ENCODE measurements at places on chromosomes 6 and 20.

DNA sequence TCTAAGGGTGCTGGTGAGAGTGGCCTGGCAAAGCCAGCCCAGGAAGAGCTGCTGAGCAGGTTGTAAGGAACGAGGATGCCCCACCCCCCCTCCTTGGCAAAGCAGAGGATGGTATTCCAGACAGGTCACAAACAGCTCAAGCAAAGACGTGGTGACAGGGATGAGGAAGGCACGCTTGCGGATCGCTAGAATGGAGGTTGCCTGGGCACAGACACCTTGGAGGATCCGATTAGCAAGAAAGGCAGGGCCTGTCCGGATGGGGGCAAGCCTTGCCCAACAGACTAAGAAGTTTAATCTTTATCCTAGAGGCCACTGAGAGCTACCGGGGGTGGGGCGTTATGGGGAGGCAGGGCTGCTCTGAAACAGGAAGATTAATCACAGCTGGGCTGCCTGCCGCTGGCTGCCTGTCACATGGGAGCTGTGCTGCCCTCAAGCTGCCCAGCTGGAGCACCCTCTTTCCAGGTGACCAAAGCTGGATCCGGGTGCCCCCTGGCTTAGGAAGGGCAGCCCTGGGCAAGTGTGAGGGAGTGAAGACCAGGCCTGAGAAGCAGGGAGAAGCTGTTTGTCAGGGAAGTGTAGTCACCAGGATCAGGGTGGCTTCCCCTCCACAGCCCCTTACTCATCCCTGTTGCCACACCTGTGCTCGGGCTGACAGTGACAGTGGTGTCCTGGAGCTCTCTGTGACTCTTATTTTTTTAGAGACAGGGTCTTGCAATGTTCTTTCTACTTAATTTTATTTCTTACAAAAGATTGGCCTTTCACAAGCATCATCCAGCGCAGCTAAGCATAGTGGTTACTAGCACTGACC lies 9.1 kb upstream of the MAPK13 start:
- no peak for DNase-seq

DNA sequence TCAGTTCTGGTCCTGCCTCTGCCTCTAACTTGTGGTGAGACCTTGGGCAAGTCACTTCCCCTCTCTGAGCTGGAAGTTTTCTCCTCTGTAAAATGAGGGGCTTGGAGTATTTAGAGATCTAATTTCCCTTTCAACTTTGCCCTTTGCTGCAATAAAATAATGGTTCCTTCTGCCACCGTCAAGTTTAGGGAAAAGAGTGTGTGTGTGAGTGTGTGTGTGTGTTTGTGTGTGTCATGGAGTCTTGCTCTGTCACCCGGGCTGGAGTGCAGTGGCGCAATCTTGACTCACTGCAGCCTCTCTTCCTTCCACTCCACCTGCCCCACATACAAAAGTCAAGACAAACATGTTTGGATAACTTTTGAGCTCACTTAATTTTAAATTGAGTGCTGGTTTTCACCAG lies 39.2 kb upstream of the PIM1 start:
- no peak for DNase-seq

GRCh38 chr6:27031302-27031701 lies 216.2 kb upstream of the PRSS16 start:
- no peak for DNase-seq

- no peak for DNase-seq
Observed at GRCh38 chr6:1499777-1500176, 109.9 kb upstream of the FOXC1 start.

- no peak for DNase-seq
Observed at GRCh38 chr6:31711233-31711632, 3.9 kb upstream of the LY6G6D start.

GRCh38 chr20:32168184-32168910 lies 39.2 kb downstream of the PLAGL2 start:
- DNase-seq, result no peak

- DNase-seq, result no peak
Observed at GRCh38 chr20:23928788-23929187, 49.2 kb upstream of the CST5 start.

DNA sequence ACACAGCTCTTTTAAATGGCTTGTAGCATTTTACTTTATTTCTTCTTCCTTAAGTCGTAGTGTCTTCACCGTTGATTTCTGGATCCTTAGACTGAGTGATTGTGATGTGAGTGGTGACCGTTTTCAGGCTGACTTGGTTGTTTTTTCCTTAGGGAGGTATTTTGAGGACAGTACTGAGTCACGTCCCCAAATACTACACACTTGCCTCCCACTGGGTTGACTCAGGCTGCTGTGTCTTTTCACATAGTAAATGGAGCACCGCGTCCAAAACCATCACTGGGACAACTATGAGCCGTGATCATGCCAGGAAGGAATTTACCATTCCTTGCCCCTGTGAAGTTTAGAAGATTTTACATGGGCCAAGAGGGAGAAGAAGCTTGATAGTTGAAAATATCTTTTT lies 174.1 kb downstream of the FARS2 start:
- no peak for DNase-seq

GRCh38 chr6:129517288-129517687 lies 192.7 kb downstream of the ARHGAP18 start:
- no peak for DNase-seq

DNA sequence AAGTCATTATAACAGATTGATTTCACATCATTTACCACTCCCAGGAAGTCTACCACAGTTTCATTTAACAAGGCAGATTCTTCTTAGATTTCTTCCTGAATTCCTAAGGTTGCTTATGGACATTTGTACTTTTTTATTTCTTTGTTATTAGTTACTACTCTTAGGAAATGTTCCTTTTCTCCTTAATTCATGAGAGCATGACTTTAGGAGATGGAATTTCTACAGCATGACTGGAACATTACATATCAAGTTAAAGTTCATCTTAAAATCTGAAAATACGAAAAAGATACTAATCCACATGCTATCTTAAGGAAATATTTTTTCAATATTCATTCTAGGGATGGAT lies 22.3 kb downstream of the CNKSR3 start:
- no peak for DNase-seq

DNA sequence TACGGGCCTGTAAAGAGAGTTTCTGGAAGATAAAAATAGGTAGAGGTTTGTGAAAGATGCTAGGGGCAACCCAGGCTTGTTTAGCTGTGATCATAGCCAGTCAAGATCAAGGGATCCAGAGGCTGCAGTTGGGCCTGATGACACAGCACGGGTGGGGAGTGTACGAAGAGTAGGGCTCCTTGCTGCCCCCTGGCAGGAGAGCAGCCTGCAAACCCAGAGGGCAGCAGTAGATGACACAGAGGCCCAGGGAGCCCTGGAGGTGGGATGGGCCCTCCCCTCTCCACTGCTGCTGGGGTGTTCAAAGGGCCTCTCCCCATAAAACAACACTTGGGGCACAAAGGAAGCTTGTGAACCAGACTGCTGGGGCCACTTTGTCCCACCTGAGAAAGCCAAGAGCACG lies 47.2 kb downstream of the VEGFA start:
- DNase-seq, result no peak

DNA sequence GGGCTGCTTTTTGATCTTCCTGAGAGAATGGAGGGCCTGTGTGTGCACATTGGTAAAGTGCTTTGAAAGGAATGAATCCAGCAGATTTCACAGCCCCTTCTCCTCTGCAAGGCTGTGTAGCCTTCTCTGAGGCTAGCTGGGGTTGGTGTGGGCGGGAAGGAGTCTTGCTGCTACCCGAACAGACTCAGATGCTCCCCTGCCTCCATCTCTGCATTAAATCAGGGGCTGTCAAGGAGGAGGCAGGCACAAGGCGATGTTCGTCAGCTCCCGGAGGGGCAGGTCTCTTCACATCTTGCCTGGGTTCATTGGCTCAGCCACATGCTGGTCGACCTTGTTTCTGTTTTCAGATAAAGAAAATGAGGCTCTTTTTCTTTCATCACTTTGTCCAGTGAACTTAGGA lies 291.5 kb upstream of the SULF2 start:
- no peak for DNase-seq

GRCh38 chr6:108565893-108566292 lies 5.2 kb downstream of the FOXO3 start:
- no peak for DNase-seq

GRCh38 chr6:17280138-17280537 lies 1.0 kb upstream of the RBM24 start:
- no peak for DNase-seq

- no peak for DNase-seq
Observed at GRCh38 chr6:85015396-85015990, 251.1 kb upstream of the TBX18 start.

DNA sequence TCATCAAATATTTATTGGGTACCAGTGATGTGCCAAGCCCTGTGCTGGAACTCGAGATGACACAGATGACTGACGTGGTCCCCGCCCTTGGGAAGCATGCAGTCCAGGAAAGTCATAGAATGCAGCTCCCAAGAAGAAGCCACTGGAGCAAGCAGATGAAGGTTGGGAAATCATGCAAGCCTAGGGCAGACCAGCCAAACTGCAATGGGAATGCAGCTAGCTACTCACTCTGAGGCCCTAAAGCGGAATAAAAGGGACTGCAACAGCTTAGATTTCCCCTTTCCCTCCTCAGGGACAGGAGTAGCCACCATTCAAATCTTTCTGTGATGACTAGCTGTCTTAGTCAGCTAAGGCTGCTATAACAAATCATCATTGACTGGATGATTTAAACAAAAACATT lies 152.2 kb downstream of the MAFB start:
- no peak for DNase-seq

DNA sequence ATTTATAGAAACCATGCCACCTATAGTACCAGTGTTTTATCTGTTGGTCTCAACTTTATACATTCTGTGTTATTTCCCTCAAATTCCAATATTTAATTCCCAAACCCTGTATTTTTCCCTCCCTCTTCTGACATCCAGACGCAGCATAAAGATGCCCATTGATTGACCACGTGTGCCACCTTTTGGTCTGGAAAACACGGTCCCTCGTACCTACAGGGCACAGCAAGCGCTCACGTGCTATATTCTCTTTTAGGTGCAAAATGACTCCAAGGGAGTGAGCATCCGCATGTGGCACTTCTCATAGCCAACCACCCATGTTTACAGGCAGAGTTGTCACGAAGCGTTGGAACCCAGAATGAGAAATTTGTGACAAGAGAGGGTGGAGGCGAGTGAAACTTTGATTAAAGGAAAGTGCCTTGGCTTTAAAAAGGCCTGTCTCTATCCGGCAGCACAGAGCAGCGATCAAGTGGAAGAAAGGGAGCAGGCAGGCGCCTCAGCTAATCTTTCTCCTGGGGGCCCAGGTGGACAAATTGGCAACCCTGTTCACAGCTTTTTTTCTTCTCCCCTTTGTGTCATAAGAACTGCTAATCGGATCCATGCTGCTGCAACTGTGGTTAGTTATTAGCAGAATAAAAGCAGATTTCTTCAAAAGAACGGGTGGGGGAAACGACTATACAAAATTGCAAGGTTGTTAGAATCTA lies 225.9 kb downstream of the TMEM242 start:
- no peak for DNase-seq

- DNase-seq, result no peak
Observed at GRCh38 chr6:10528158-10528981, 7.2 kb downstream of the GCNT2 start.

GRCh38 chr20:3813848-3814581 lies 6.3 kb upstream of the AP5S1 start:
- DNase-seq, result no peak

- no peak for DNase-seq
Observed at GRCh38 chr6:118896339-118897136, 2.6 kb downstream of the ASF1A start.

- DNase-seq, result no peak
Observed at GRCh38 chr6:72282201-72282600, 339.7 kb upstream of the KCNQ5 start.

DNA sequence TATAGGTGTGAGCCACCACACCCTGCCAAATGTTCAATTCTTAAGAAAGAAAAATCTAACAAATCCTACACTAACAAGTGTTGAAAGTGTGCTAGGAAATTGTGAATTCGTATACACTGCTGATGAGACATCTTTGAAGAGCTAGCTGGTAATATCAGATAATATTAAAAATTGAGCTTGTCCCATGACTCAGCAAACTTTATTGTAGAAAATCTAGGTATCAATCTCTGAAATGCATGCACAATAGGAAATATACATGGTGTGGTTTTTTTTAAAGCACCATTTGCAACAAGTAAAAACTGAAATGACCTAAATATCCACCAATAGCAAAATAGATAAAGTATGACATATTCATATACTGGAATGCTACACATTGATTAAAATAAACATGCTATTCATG lies 110.1 kb upstream of the NXT1 start:
- no peak for DNase-seq

DNA sequence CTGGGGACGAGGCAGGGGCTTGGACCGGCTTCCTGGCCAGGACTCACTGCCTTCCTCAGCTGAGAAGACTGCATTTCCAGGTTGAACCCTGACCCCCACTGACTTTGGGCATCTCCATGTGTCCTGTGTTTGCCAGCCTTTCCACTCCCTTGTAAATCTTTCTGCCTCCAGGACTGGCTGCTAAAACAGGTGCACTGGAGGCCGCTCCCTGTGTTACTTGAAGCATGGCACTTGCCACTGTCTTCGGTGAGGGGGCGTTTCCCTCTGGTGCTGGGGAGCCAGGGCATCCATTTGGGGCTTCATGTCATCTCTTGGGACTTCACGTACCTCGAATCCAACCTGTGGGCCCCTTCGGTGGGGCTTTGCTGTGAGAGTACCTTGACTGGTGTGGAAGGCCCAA lies 6.7 kb upstream of the RBM38 start:
- no peak for DNase-seq

DNA sequence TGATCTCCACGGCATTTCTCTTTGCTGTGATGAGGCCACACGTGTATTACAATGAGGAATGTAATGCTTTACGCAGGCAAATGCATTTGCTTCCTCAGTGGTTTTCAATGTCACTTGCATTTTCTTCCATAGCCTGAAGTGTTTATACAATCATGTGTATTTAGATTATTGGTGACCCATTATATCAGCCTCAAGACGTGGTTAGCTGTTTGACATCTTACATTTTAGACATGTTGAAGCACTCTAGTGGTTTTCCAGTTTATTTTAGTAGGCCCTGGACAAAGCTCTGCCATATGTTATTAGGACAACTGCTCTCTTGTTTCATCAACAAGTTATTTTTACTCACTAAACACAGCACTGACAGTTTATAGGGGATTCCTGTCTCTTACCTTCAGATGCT lies 200.4 kb downstream of the UTRN start:
- DNase-seq, result no peak

DNA sequence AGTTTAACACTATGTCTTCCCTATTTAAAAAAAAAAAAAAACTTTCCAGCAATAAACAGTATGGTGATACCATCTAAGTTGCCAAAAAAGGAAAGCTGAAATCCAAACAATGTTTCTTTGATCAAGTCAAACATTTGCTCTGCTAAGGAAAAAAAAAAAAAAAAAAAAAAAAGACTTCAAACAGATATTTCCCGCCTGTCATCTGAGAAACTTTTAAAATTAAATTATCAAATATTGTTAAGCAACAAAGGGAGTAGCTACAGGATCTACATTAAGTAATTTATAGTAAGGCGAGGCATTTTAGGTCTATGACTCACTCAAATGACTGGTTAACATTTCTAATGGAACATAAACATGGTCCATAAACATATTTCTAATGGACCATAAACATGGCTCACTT lies 121.2 kb downstream of the DST start:
- no peak for DNase-seq

All from stimulated activated CD4-positive, alpha-beta T cell treated with anti-CD3 and anti-CD28 coated beads, TNF-alpha, amount 100 ng/mL, for 24 hours (primary cell).